ENCODE measurements at places on chromosomes 1 and 21. TPM values are rescaled to one million over a fixed set of nuclear protein-coding genes. Genes with fewer than 3 reads are reported as not detected.

FCN3 gene
- 0.25 TPM for total RNA-seq

RGS1 gene
- total RNA-seq = 12.5 TPM

KCNN3 gene
- 4.9 TPM for total RNA-seq

SAMD13 gene
- 1.7 TPM for total RNA-seq

FCRLB gene
- 0.74 TPM for total RNA-seq

MAEL gene
- 0.74 TPM for total RNA-seq

TFF2 gene
- total RNA-seq = not detected

OR2L2 gene
- under 0.01 TPM for total RNA-seq

TMEM200B gene
- 0.49 TPM for total RNA-seq

KIFAP3 gene
- total RNA-seq = 215 TPM

GBP7 gene
- total RNA-seq = not detected

BARHL2 gene
- total RNA-seq = not detected

FAM72A gene
- total RNA-seq = 1.7 TPM

SPRR1A gene
- total RNA-seq = not detected

LRRC38 gene
- under 0.01 TPM for total RNA-seq

C1orf167 gene
- not detected for total RNA-seq

LORICRIN gene
- 0.25 TPM for total RNA-seq

OR14K1 gene
- not detected for total RNA-seq

TIAM1 gene
- total RNA-seq = 24.3 TPM

GPX7 gene
- 9.3 TPM for total RNA-seq

PRXL2B gene
- 14.5 TPM for total RNA-seq

MLLT11 gene
- 91.7 TPM for total RNA-seq

RGS13 gene
- not detected for total RNA-seq

ALG14 gene
- 1.5 TPM for total RNA-seq

LCK gene
- not detected for total RNA-seq

TFAP2E gene
- 0.74 TPM for total RNA-seq

DNALI1 gene
- total RNA-seq = 3.7 TPM

NVL gene
- total RNA-seq = 30.7 TPM

DENND2D gene
- 0.49 TPM for total RNA-seq

AIRE gene
- under 0.01 TPM for total RNA-seq

NID1 gene
- 24.3 TPM for total RNA-seq

AGMAT gene
- total RNA-seq = 0.25 TPM

LCA5L gene
- 0.49 TPM for total RNA-seq

TARBP1 gene
- 42.3 TPM for total RNA-seq

TDRKH gene
- total RNA-seq = 18.7 TPM

KCNK1 gene
- total RNA-seq = 3.0 TPM

RNU11 gene
- not detected for total RNA-seq

UAP1 gene
- 30.0 TPM for total RNA-seq

C8B gene
- not detected for total RNA-seq

KCNA2 gene
- total RNA-seq = 5.4 TPM

CLDN19 gene
- total RNA-seq = not detected

MPL gene
- not detected for total RNA-seq

FLG gene
- under 0.01 TPM for total RNA-seq

RHOC gene
- total RNA-seq = 26.3 TPM

BNIPL gene
- 0.25 TPM for total RNA-seq

TNFRSF14 gene
- 0.98 TPM for total RNA-seq

SYDE2 gene
- 8.4 TPM for total RNA-seq

PTGFR gene
- total RNA-seq = 4.9 TPM
